ENCODE measurements at places on chromosomes 13 and 19. TPM values are rescaled to one million over a fixed set of nuclear protein-coding genes. Genes with fewer than 3 reads are reported as not detected.
A peak's percentile ranks its signal among the peaks of the same experiment; 100 is the strongest.

CD33 gene
- not detected for total RNA-seq

TMEM59L gene
- total RNA-seq = not detected

IRF3 gene
- 90.8 TPM for total RNA-seq

MARK4 gene
- 18.5 TPM for total RNA-seq

LGALS14 gene
- not detected for total RNA-seq

DNA sequence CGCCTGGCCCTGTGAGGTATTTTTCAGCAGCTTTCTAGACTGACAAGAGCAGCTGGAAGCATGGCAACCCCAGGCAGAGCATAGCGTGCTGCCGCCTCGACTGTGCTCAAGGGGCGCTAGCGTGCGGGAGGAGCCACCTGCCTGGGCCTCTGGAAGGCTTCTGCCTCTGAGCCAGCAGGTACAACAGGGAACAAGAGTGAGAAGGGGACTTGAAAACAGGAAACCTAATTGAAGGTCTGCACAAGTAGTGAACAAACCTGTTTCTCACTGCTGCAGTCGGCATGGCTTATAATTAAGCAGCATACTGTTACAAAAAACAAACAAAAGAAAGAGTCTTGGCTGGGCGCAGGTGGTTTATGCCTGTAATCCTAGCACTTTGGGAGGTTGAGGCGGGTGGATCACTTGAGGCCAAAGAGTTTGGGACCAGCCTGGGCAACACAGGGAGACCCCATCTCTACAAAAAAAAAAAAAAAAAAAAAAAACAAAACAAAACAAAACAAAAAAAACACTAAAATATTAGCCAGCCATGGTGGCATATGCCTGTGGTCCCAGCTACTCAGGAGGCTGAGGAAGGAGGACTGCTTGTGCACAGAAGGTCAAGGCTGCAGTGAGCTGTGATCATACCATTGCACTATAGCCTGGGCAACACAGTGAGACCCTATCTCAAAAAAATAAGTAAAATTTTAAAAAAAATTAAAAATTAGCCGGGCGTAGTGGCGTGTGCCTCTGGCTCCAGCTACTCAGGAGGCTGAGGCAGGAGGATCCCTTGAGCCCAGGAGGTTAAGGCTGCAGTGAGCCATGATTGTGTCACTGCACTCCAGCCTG is 12.6 kb upstream of the GARRE1 start:
- no peak overlapping the region for H3K27ac ChIP-seq
- no peaks in the 10 kb centered on the region for H3K36me3 ChIP-seq
- H3K4me1 ChIP-seq = no peaks in the 10 kb centered on the region
- H3K4me3 ChIP-seq = no peak overlapping the region
- H3K27me3 ChIP-seq = no peaks in the 10 kb centered on the region

DNA sequence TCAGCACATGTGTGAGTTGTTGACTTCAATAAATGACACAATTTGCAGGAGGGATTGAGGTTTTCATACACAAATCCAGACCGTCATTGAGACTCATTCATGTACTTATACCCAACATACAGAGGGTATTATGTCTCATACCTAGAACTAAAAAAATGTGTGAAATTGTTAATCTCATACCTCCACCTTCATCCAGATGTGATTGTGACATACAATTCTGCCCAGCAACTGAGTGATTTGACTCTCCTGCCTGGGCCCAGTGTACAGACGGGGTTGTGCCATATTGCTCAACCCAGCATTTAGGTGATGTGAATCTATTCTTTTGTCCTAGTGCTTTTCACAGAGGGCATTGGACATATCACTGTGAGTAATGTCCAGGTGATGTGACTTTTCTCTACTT is 12.6 kb upstream of the ZNF681 start:
- peaks cover 33% of the 10 kb centered on the region for H3K36me3 ChIP-seq
- peak overlapping the region; percentile 35 for H3K27ac ChIP-seq
- no peaks in the 10 kb centered on the region for H3K27me3 ChIP-seq
- peaks cover 35% of the 10 kb centered on the region for H3K4me1 ChIP-seq

DNA sequence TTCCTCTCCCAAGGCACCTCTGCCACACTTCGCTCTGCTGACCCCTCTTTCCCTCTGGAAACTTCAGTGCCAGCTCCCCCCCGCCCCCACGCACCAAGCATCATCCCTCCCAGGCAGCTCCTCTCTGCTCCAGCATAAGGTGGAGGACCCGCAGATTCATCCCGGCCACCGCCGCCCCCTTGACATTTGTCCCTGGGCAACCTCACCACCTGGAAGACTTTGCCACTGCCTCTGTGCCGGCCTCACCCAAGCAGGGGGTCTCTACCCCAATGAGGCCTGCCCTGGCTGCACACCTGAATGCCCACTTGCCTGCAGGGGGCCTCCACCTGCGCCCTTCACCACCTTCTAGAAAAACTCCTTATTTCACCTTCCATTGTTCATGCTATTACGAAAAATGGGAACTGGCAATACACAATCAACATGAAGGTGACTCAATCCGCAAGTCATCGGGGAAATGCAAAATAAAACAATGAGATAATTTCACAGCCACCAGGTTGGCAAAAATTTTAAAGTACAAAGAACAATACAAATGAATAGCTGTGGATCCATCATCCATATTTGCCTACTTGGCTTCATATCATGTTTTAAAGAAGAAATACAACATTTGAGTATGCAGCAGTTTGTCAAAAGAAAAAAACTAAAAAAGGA is 21.9 kb downstream of the CCNE1 start:
- H3K4me3 ChIP-seq = no peak overlapping the region
- H3K36me3 ChIP-seq = peaks cover 1% of the 10 kb centered on the region
- no peak overlapping the region for H3K27ac ChIP-seq
- H3K4me1 ChIP-seq = peaks cover 64% of the 10 kb centered on the region

- peaks cover 7% of the 10 kb centered on the region for H3K4me1 ChIP-seq
- H3K27me3 ChIP-seq = peaks cover 1% of the 10 kb centered on the region
- H3K36me3 ChIP-seq = no peaks in the 10 kb centered on the region
- H3K27ac ChIP-seq = no peak overlapping the region
- no peak for DNase-seq
Measured at GRCh38 chr13:49938921-49939320, 2.8 kb upstream of the SPRYD7 start.

GRCh38 chr13:35502456-35502855 is 26.0 kb upstream of the MAB21L1 start:
- no peak for DNase-seq
- no peak overlapping the region for H3K27ac ChIP-seq
- no peaks in the 10 kb centered on the region for H3K4me1 ChIP-seq
- no peak overlapping the region for H3K4me3 ChIP-seq
- H3K27me3 ChIP-seq = no peaks in the 10 kb centered on the region

GRCh38 chr19:52212572-52213255 is 22.9 kb downstream of the PPP2R1A start:
- no peaks in the 10 kb centered on the region for H3K4me1 ChIP-seq
- no peaks in the 10 kb centered on the region for H3K27me3 ChIP-seq
- no peak overlapping the region for H3K27ac ChIP-seq
- DNase-seq = no peak
- H3K36me3 ChIP-seq = peaks cover 50% of the 10 kb centered on the region

DNA sequence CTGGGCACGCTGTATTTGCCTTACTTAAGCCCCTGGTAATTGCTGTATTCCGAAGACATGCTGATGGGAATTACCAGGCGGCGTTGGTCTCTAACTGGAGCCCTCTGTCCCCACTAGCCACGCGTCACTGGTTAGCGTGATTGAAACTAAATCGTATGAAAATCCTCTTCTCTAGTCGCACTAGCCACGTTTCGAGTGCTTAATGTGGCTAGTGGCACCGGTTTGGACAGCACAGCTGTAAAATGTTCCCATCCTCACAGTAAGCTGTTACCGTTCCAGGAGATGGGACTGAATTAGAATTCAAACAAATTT is 676 bp downstream of the BRCA2 start:
- H3K4me3 ChIP-seq = peak overlapping the region; percentile 92
- no peak for DNase-seq
- peaks cover 14% of the 10 kb centered on the region for H3K4me1 ChIP-seq
- peak overlapping the region; percentile 100 for H3K27ac ChIP-seq
- no peaks in the 10 kb centered on the region for H3K27me3 ChIP-seq

GRCh38 chr13:90510319-90510718 is 837.2 kb upstream of the MIR17HG start:
- no peaks in the 10 kb centered on the region for H3K4me1 ChIP-seq
- no peak for DNase-seq
- H3K27ac ChIP-seq = no peak overlapping the region
- no peaks in the 10 kb centered on the region for H3K27me3 ChIP-seq
- no peak overlapping the region for H3K4me3 ChIP-seq

DNA sequence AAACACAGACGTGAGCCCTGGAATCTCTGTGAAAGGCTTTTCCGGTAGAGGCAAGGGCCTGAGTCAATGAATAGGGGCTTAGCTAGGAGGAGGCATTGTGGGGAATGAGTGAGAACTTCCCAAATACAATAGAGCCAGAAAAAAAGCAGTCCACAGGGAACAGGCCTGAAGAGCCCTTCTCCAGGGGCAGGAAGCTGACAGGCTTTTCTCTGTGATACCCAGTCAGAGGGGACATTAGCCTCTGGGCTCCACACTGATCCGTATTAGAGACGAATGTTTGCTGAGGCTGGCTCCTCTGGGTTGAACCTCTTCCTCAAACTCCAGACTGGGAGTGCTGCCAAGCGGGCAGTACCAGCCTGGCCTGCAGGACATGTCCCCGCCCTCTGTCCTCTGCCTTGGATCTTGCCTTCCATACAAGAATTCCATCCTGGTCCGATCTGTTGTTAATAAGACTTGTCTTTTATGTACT is 2.3 kb downstream of the DHRS12 start:
- peak overlapping the region; percentile 100 for H3K27ac ChIP-seq
- peaks cover 9% of the 10 kb centered on the region for H3K36me3 ChIP-seq
- H3K4me1 ChIP-seq = peaks cover 51% of the 10 kb centered on the region
- DNase-seq = no peak

DNA sequence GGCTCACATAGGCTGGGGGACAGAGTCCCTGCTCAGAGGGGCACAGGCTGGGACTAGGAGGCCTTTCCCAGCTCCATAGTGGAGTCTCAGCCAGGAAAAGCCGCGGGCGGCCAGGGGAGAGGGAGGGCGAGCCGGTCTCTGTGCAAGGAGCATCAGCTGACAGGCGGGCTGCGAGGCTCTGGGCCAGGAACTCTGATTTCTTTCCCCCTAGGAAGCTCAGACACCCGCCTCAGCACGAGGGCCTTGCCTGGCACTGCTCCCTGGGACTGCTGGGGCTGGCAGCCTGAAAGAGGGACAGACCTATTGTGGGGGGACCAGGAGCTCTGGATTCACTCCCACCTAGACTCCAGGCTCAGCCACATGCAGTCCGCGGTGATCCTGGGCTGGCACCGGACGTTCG is 2.2 kb upstream of the PLK5 start:
- H3K27me3 ChIP-seq = peaks cover 29% of the 10 kb centered on the region
- no peak overlapping the region for H3K4me3 ChIP-seq
- no peaks in the 10 kb centered on the region for H3K36me3 ChIP-seq
- peaks cover 6% of the 10 kb centered on the region for H3K4me1 ChIP-seq
- no peak for DNase-seq
